ENCODE measurements at places on chromosomes 2 and 18.

- DNase-seq = no peak
Measured at GRCh38 chr2:158923180-158923594, 45.3 kb upstream of the TANC1 start.

DNA sequence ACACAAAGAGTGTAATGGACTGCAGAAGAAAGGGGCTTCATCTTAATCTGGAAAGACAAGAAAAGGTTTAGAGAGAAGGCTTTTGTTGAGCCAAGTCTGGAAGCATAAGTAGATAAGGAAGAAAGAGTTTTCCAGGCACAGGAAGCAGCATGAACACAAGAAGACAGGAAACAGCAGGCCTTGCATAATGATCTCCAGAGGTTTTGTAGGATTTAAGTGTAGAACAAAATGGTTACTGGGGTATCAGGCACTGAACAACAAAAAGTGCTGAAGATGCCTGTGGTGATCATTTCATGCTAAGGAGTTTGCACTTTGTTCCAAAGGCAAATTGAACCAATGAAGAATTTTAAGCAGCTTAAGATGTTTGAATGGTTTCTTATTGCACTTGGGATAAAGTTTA is 281.6 kb upstream of the TANK start:
- DNase-seq = no peak

DNA sequence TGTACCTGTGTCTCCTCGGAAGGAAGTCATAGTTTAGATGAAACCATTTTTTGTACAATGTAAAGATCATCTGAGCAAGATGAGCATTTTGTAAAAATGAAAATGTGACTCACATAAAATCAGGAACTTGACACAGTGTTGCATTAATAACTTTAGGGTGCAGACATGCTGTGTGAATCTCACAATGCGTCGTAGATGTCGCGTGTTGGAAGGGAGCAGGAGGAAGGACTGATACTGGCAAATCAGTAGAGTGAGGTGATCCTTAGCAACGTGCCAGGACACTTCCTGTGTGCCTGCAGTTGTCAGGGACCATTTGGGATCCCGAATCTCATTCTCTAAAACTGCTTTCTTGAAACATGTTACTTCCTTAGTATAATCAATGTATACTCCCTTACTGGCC is 103.1 kb downstream of the SH3BP4 start:
- DNase-seq = no peak

GRCh38 chr18:10152475-10152874 is 238.7 kb downstream of the VAPA start:
- no peak for DNase-seq

- no peak for DNase-seq
Measured at GRCh38 chr2:1627628-1628381, 116.5 kb downstream of the PXDN start.

DNA sequence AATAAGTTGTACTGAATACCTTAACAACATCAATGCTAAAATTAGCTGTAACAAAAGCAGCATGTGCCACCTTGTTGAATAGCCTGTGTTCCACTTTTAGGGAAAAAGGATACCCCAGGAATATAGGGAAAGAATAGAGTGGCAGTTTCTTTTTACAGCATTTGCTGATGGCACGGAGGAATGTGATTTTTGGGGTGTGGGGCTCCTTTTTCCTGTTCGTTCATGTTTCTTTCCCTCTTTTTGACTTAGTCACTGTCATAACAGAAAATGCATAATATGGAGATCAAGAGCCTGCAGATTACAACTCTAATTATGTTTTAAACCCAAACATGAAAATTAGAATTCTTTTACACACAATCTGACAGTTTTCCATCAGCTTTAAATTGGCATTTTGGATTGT is 60.4 kb downstream of the MAP3K20 start:
- no peak for DNase-seq

Data from NCI-H2029 treated with DMSO at 0.1 percent for 48 hours (cell line).